ENCODE measurements at places on chromosomes 11 and 22.

DNA sequence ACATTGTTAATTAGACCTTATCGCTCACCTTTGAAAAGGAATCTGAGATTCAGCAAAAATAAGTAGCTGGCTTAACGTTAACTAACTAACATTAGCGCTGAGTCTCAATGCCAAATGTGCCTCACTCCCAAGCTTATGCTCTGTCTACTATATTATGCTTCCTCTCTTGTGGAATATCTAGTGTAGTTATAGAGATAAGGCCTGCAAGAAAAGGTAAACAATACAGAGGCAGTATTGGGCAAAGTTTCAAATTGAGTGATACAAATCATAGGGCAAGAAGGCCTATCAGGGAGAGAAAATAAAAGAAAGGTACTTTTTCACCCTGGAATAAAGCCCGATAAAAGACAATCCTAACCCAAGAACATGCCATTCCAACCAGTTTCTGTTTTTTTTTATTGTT, 61.6 kb upstream of the SLC17A6 start:
- DNase-seq, result no peak

GRCh38 chr11:1879941-1880720, 11.6 kb downstream of the PRR33 start:
- no peak for DNase-seq

DNA sequence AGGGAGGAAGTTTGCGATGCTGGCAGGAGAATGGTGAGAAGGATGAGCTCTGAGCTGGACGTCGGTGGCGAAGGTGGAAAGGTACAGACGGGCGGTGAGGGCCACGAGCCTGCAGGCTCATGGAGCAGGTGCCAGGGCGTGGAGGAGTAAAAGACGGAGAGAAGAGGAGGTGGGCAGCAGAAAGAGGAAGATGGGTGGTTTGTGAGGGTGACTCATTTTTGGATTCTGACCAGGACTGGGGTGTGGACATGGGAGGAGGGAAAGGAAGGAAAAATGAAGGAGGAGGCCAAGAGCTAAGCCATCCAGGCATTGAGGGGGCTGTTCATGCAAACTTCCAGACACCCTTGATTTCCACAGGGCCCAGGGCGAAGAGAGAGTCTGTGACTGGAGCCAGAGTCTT, 3.5 kb downstream of the ZDHHC24 start:
- DNase-seq, result no peak

- no peak for DNase-seq
Observed at GRCh38 chr11:79400717-79401330, 40.0 kb downstream of the TENM4 start.

DNA sequence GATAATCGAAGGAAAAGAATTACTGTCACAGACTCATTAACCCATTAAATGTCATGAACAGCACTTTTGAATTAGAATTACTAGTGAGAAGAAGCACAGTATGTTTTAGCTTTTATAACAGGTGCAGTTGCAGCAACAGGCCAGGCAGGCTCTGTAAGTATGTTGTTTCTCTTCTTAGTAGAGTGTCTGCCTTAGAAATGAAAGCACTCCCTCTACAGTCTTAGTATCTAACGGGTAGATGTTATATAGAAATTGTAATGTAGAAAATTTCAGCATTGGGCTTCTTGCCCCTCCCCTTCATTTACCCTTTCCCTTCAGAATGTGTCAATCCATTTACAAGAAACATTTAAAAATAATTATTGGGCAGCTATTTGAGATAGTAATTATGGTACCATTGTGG, 87.4 kb downstream of the HIPK3 start:
- DNase-seq, result no peak

- no peak for DNase-seq
Observed at GRCh38 chr11:68325183-68325906, 13.0 kb downstream of the LRP5 start.

DNA sequence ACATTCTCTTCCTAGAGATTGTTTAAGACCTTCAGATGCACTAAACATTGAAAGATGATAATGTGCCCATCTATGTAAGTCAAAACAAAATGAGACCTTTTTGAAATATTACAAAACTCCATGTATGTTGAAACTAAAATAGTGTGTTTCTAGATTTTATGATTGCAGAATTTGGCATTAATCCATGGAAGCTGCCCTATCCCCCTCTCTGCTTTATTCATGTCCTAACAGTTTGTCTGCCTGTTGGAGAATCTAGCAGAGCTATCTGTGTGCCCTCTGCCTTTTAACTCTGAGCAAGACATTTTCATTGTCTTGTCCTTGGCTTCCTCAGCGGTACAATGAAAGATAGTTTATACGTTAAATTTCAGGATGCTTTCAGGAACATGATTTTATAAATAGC, 105.5 kb downstream of the FAT3 start:
- DNase-seq, result no peak

GRCh38 chr11:20056950-20057943, 103.0 kb downstream of the DBX1 start:
- no peak for DNase-seq

- no peak for DNase-seq
Observed at GRCh38 chr22:25997886-25998775, 171.1 kb upstream of the SEZ6L start.
